ENCODE measurements at places on chromosomes 3 and 15.

GRCh38 chr3:135263331-135263730 lies 468.3 kb downstream of the EPHB1 start:
- no peak for DNase-seq

GRCh38 chr15:91113030-91113429 lies 13.0 kb downstream of the SV2B start:
- no peak for DNase-seq

DNA sequence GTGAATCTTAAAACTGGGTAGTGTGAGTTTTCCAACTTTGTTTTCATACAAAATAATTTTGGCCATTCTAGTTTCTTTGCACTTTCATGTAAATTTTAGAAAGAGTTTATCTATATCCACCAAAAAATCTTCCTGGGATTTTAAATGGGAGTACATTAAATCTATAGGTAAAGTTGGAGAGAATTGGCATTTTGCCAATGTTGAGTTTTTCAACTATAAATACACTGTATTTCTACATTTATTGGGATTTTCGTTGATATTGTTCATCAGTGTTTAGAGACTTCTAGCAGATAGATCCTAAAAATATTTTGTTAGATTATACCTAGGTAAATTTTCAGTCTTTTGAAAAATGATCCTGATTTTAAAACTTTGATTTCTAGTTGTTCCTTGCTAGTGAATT lies 83.1 kb upstream of the CCDC54 start:
- no peak for DNase-seq

DNA sequence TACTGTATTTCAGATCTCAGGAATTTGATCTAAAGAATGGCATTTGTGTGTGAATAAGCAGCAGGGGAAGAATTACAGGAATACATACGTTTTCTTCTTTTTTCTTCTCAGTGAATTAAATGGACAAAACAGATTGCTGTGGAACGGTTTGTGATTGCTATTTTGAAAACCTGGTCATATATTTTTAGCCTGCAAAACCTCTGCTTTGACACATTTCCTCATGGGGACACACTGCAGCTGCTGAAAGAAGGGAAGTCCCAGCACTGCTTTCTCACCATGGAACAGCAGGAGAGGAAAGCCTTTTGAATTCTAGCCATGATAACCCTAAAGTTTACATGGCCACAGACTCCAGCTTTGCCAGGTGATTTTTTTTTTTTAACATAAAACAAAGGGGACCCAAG lies 315.0 kb downstream of the OXSM start:
- no peak for DNase-seq

GRCh38 chr15:56124391-56124790 lies 119.3 kb downstream of the RFX7 start:
- no peak for DNase-seq

DNA sequence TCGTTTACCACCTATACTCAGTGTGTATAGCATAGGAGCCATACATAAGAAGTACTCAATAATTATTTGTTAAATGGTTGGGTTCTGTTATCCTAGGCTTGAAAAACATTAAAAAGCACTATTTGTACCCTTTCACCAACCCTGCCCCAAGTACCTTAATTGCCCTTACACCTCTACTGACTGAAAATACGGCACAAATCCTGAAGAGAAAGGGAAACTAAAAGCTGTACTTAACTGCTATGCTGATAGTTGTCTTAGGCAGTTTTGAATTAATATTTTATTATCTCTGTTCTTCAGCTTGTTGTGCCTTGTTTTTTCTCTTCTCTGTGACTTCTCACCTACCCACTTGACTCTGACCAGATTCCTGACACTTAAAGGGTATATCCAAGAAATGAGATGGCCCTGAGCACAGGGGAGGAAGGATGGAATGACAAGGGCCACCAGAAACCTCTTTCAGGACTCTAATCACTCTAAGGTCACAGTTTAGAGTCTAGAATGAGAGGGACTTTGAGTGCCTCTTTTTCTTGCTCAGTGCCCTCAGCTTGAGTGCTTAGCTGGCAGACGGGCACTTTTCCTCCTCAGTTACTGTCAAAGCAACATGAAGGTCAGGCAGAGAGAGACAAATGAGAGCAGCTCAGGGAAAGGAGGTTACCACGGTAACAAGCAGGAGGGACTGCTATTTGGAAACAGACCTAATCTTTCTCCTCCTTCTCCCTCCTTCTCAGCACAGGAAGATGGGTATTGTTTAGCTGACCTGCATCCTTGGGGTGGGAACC lies 136.5 kb downstream of the ZNF609 start:
- no peak for DNase-seq

DNA sequence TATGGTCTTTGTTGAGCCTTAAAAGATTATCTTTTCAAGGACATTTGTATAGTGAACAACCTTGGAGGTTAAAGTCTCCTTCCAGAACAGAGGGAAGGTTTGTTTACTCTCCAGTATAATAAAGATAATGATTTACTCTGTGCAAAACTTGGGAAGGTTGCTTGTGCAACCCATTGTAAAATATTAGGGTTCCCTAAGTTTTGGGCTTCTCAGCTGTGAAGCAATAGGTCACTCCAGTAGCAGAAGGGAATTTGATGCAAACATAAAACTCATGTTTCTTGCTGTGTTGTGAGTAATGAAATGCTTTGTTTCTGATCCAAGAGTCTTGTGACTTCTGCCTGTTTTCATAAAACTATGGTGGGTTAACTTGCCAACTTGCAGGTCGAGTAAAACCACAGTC lies 177.5 kb downstream of the SUCNR1 start:
- DNase-seq: no peak

All from uterus (tissue), 4 donors.